Kidney glomerular epithelial cell (primary cell): ENCODE measurements at places on chromosomes 1 and 21.

- DNase-seq: no peak
These were observed 683 bp upstream of the EFNA4 start for GRCh38 chr1:155062702-155063411.

DNA sequence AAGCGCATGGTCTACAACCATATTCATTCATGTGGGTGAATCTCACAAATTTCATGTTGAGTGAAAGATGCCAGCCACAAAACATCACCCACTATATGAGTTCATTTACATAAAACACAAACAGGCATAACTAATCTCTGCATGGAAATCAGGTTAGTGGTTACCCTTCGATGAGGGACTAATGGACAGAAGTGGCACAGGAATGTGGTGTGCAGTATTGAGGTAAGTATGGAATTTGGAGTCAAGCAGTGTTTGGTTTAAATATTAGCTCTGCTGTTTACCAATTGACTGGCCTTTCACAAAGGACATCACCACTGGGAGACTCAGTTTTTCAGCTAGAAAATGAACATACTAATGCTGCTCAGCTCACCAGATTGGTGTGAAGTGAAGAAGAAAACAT is 24.2 kb downstream of the CCDC185 start:
- DNase-seq: peak; percentile 93

DNA sequence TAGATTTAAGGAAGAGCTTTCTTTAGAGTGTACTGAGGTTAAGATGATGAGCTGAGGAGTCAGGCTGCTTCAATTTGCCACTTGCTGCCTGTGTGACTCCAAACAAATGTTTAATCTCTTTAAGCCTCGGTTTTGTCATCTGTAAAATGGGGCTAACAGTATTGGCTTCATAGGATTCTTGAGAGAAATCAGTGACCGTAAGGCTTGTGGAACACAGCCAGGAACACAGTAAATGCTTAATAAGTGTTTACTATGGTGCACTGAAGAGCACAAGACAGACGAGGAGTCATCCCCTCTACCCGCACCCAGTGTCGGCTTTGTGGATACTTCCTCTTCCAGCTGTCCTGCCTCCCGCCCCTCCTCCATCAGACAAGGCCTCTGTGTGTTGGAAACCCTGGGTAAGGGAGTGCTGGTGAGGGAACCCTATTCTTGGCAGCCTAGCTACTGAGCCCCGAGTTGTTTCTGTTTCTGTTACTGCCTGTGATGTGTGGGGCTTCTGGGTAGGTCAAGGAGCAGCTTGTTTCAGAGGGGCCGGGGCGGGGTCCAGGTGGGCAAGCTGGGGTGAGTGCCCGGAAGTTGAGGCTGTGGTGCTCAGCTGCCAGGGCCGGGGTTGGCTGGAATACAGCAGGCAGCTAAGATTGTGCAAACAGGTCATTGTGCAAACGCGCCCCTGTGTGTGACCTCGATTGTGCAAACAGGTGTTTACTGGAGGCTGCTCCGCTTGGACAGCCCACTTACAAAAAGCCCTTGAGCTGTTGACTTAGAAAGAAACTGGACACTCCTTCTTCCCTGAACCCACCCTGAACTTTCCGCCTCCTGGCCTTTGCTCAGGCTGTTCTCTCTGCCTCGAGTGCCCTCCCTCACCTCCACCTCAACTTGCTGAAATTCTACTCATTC is 4.0 kb upstream of the CSF3R start:
- DNase-seq: no peak

DNA sequence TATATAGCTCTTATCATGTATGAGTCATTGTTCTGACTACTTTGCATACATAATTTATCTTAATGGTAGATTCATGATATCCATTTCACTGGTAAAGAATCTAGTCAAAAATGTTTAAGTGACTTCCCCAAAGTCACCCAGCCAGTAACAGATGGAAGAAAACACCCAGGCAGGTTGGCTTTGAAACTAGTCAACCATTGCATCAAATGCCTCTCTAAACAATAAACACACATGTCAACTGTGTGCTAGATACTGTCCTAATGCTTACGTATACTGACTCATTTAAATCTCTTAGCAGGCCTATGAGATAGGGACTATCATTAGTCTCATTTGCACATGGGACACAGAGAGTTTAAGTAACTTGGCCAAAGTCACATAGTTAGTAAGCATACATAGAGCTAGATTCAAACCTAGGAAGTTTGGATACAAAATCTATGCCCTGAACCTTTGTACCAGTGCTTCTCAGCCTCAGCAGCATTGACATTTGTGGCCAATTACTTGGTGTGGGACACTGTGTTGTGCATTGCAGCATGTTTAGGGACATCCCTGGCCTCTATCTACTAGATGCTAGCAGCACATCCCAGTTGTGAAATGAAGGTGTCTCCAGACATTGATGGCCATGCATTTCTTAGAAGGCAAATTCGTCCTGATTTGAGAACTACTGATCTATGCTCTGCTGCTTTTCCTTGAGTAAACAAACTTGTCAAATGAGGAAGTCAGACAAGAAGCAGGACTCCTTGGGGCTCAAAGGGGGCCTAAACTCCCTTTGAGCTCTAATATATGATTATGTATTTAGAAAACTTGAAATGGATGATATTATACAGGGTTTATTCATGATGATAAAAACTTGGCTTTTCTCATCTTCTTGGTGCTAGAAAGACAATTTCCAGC is 316.3 kb downstream of the KCNH1 start:
- no peak for DNase-seq

GRCh38 chr1:235806123-235806522 is 60.6 kb downstream of the LYST start:
- no peak for DNase-seq

- no peak for DNase-seq
These were observed at the start of gene CCDC18 for GRCh38 chr1:93180723-93181613. CCDC18 (plus strand) TSS chr1:93180724; CDS start chr1:93183362, 2,638 bp downstream.

GRCh38 chr1:234963904-234964702 is 164.5 kb downstream of the TOMM20 start:
- DNase-seq: no peak

DNA sequence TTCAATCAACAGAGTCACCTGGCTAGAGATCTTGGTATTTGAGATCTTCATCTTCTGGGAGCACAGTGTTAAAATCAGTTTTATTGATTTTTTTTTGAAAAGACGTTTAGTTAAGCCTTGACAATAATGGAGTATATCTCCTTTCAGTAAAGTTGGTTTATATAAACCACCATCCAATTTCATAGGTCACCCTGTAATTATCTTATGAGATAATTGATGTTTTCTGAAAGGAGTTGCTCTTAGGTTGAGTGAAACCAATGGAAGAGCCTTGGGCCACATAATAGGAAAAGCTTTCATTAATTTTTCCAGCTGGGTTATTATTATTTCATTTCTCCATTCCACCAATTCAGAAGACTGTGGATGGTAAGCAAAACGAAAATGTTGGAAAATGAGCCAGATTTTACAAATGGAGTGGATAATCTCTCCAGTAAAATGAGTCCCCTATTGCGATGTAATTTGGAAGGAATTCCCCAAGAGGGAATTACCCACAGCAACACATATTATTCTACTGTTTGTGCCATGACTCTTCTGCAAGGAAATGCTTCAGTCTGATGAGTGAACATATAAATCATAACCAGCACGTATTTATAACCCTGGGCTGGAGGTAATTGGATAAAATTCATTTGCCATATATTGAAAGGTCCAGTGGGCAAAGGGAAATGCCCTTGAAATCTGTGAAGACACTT is 46.2 kb upstream of the TINAGL1 start:
- DNase-seq: no peak

- DNase-seq: peak; percentile 74
These were observed 97.4 kb upstream of the KCNJ15 start for GRCh38 chr21:38159355-38159754.

GRCh38 chr1:203643213-203644045 is 16.8 kb downstream of the ATP2B4 start:
- peak; percentile 31 for DNase-seq

GRCh38 chr1:150678988-150679387 is 18.0 kb downstream of the GOLPH3L start:
- DNase-seq: no peak

DNA sequence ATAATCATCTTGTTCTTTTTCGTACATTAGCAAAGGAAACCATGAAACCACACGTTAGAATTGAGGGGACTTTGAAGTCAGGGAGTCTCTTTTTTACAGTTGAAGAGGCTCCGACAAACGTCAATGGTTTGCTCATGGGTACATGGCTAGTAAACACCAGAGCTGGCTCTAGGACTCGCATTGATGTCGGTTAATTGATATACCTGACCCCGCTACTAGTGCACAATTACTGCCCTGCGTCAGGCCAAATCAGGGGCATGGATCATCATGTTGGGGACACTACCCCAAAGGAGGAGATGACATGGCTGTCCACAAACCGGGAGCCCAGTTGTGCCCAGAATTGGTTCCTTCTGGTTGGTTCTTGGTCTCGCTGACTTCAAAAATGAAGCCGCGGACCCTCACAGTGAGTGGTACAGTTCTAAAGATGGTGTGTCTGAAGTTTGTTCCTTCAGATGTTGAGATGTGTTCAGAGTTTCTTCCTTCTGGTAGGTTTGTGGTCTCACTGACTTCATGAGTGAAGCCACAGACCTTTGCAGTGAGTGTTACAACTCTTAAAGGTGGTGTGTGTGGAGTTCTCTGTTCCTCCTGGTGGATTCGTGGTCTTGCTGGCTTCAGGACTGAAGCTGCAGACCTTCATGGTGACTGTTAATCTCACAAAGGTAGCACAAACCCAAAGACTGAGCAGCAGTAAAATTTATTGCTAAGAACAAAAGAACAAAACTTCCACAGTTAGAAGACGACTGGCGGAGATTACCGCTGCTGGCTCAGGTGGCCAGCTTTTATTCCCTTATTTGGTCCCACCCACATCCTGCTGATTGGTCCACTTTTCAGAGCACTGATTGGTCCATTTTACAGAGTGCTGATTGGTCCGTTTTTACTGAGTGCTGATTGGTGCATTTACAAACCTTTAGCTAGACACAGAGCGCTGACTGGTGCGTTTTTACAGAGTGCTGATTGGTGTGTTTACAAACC is 126.9 kb upstream of the ERRFI1 start:
- no peak for DNase-seq

GRCh38 chr1:147267711-147268110 is 25.2 kb downstream of the CHD1L start:
- DNase-seq: no peak

- no peak for DNase-seq
These were observed 16.2 kb downstream of the C1orf159 start for GRCh38 chr1:1099506-1100183.

DNA sequence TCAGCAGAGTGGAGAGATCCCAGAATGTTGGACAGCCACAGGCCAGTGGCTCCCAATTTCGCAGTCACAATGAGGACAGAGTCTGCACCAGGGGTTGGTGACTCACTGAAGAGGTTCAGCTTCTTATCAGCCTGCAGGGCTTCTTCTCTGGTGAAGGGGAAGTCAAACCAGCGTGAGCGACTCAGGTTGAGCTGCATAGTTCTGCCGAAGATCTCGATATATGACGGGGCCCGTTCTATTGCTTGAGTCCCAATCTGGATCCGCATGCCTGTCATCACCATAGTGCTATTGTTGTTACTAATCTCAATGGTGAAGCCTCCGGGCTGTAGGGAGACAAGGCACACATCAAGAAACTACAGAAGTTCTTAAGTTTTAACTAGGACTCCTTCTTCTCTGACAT is 58.5 kb downstream of the UBR4 start:
- no peak for DNase-seq

- peak; percentile 93 for DNase-seq
These were observed 30.1 kb downstream of the SGIP1 start for GRCh38 chr1:66563941-66564630.

DNA sequence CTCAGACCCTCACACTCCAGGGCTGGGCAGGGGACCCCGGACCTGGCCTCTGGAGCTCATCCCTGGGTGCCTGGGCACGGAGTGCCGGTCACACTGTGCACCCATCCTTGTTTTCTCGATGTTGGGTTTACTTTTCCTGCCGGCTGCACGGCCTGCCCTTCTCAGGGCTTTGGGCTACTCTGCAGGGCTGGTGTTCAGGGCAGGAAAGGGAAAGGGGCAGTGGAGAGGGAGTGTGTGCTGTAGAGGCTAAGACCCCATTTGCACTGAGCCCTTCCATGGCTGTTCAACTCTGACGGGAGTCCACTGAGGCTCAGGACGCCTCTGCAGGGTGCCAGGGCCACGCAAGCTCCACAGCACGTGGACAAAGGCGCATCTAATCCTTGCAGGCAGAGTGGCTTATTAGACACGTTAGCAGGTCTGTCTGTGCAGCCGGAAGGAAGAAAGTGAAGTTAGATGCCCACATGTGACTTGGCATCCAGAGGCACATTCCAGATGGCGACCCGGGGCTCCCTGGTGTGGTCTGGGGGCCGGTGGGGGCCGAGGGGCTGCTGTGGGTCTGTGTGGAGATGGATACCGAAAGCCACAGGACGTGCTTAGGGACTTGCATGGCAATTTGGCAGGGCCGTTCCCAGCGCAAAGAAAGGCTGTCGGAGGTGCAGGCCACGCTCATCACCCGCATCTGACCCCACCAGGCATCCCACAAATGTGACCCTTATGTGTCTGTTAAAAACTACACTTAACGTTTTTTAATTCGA is 33.6 kb downstream of the COL18A1 start:
- no peak for DNase-seq

- peak; percentile 76 for DNase-seq
These were observed 8.6 kb downstream of the YBEY start for GRCh38 chr21:46294647-46295176.

GRCh38 chr1:224565186-224565585 is 50.9 kb upstream of the CNIH3 start:
- no peak for DNase-seq

GRCh38 chr1:41546833-41547135 is 62.3 kb upstream of the EDN2 start:
- DNase-seq: no peak

DNA sequence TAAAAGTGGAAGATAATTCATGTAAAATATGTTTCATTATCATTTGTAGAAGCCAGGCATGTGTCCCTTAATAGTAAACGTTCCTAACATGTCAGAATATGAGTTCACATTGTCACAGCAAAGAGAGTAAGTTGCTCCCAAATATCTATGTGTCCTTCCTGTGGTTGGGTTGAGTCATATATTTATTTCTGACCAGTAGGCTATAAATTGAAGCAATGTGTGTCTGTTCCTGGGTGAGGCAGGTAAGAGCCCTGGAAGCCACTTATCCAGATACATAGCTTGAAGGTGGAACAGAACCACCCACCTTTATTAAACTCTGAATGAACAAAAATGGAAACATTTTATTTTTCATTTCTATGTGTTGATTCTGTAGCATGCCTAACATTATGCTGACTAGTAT is 2251.6 kb downstream of the NCAM2 start:
- no peak for DNase-seq

- peak; percentile 15 for DNase-seq
These were observed 12.8 kb upstream of the ZSCAN20 start for GRCh38 chr1:33459691-33460090.

DNA sequence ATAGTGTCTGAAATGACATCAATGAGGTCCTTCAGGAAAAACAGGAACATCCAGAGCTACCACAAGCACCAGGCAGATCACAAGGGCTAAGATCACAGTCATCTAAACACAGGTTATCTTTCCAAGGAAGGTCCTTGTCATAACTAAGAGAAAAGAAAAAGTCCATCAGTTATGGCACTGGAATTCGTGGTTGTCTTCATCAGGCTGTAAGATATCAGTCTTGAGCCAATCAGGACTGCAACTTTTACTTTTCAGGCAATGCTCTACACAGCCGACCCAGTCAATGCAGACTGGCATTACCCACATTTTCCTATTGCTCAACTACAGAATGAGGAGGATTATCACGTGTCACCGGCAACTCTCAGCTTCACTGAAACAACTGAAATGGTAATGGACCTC is 26.4 kb downstream of the SORT1 start:
- peak; percentile 75 for DNase-seq

GRCh38 chr21:39363607-39364555 is 15.0 kb upstream of the HMGN1 start:
- no peak for DNase-seq
